GF-D8 (cell line): ENCODE measurements at places on chromosomes 1 and 21.

GRCh38 chr1:3453203-3453761, 1.2 kb upstream of the ARHGEF16 start:
- peak; percentile 31 for DNase-seq

DNA sequence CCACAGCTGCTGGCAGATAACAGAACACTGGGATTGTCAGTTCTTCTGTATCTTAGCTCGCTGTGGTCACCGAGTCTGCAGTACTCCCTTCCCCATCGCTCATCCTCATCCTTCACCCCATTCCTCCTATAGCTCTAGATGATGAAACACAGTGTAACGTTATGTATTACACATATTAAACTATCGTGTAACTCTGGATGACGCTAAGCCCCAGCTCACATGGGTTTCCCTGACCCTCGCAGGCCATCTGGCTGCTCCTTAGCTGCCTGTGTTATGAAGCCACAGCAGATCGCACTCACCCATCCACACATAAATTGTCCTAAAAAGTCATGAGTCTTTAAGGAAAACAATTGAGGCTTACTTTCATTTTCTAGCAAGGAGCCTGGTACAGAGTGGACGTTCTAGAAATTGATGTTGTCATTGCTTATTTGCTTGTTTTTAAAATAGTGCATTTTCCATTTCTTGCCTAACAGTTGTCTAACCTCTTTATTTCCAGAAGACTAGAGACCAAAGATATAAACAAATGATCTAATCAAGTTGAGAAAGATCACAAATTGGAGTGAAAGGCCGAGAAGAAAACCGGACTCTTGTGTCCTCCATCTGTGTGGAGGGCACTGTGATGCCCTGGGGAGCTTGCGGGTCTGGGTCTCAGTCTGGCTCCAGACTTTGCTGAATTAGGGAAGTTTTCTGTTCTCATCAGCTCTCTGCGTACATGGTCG, 24.3 kb upstream of the PCP4 start:
- no peak for DNase-seq

DNA sequence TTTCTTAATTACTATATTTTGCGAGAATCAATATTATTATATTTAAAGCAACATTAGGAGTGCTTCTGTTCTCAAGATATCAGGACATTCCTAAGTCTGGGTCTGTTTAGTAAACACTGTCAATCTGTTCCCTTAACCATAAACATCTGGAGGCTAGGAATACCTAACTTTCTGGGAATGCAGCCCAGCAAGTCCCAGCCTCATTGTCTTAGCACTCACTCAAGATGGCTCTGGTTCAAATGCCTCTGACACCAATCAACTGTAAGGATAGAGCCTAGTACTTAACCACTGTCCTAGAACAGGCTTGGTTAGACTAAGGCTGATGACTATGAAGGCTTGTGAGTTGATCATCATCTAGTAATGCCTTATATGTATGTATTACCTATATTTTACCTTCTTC, 61.5 kb downstream of the TNN start:
- DNase-seq: no peak

- DNase-seq: peak; percentile 32
These were observed 46.3 kb downstream of the IER5 start for GRCh38 chr1:181134543-181135436.

GRCh38 chr1:155304558-155305063, 3.4 kb upstream of the PKLR start:
- no peak for DNase-seq

DNA sequence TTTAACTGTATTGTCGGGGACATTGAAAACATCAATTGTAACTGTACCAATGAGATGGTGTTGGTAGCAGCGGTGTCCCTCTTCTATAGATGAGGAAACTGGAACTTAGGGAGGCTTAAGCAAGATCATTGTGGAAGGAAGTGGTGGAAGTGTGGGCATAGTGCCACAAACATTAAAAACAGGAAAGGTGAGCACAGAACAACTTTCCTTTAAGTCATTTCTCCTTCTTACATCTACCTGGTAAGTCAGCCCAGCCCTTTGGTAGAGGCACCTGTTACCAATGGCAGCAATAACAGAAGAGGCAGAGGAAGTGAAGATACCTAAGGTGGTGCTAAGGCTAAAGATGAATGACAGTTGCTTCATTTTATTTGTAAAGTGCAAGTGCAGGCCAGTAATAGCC, 12.0 kb upstream of the CTSS start:
- peak; percentile 67 for DNase-seq

GRCh38 chr1:159895286-159895685, 4.7 kb downstream of the CFAP45 start:
- DNase-seq: no peak

- DNase-seq: no peak
These were observed 78.6 kb downstream of the MAN1C1 start for GRCh38 chr1:25695090-25695770.

DNA sequence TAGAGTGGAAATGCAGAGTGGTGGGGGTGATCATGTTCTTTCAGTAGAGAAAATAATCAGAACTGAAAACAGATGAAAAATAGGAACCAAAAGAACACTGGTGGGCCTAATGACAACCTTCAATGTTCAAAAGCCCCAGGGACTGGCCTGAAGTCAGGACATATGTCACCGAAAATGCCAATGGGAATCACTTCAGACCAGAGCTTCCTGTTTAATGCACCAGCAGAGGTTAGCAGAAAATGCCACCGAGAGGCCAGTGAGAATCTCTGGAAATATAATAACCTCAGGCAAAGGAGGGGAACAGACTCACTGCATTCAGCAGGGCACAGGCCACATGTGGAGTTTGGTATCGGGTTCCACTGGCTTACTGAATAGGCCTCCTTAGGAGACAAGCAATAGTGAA, 15.9 kb upstream of the CD58 start:
- no peak for DNase-seq

DNA sequence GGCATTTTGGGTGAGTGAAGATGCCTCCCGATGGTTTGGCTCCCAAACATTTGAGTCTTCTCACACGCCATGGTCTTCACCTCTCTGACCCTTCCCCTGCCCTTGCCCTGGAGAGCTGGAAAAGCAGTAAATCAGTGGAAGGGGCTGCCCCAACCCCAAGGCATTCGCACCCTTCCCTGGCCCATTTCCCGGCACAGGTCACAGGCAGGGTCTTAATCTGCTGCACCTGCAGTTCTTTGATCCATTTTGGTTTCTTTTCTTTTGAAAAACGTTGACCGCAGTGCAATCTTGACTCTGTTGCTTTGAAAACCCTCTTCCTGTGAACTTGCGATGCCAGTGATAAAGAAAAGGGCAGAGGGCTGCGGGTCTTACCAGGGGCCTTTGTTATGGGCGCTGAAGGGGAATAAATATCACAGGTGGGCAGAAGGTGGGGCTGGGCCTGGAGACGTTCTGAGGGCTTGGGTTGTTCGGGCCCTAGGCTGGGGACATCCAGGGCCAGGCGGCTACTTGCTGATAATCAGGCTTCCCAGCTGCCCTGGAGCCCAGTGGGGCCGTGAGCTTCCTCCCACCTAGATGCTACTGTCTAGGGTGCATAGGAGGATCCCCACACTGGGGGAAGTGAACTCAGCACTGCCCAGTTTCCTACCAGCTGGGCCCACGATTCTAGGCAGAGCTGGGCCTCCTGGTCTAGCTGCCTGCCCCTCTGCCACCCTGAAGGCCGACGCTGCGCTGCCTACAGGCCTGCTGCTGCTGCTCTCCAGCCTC, 38.6 kb upstream of the EPS8L3 start:
- DNase-seq: no peak

GRCh38 chr21:35504951-35505466, 455.9 kb upstream of the RUNX1 start:
- no peak for DNase-seq

GRCh38 chr1:163773396-163773795, 451.6 kb downstream of the NUF2 start:
- no peak for DNase-seq

- peak; percentile 79 for DNase-seq
These were observed 25.8 kb upstream of the LAPTM5 start for GRCh38 chr1:30783256-30783915.

DNA sequence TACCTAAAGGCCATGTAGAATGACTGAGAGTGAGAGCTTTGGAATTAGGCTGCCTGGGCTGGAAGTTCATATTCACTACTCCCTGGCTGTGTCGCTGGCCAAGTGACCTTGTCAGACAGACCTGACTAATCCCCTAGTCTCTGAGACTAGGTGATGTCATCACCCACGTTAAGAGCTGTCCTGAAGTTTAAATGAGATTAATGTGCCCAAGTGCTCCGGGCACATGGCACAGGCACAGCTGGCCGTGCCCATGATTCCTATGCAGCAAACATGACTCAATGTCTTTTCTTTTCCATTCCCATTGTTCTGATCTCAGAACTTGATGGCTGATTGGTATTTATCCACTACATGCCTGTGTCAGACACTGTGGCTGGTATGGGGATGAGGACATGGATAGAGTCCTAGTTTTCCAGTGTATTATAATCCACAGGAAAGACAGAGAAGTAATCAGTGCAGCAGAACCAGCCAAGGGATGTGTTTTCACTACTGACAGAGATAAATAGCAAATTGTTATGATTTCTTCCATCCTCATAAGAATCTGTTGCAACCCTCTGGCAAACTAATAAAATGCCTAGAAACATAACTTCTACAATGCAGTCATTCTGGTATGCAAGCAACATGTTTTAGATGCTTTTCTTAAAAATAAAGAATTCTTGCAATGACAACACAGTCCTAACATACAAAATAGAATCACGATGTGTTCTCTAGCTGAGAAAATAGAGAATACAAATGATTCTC, 180.9 kb downstream of the PCP4 start:
- no peak for DNase-seq

GRCh38 chr1:8176279-8176678, 141.6 kb upstream of the SLC45A1 start:
- DNase-seq: no peak

GRCh38 chr1:215523906-215524305, 43.2 kb upstream of the KCTD3 start:
- no peak for DNase-seq

DNA sequence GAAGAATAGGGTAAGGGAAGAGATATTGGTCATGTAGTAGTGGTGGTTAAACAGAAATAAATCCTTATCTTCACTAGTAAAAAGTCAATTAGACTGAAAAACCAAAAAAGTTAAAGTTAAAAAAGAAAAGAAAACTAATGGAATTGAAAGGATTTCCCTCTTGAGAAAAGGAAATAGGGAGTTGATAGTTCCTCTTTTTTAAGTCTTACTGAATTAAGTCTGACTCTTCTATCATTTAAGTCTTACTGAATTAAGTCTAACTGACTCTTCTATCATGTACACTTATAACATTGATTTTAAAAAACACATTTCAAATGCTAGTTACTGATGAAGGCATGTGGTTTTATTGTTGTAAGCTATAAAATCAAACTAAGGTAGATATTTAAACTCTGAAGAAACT, 49.5 kb upstream of the TENT5C start:
- peak; percentile 31 for DNase-seq

DNA sequence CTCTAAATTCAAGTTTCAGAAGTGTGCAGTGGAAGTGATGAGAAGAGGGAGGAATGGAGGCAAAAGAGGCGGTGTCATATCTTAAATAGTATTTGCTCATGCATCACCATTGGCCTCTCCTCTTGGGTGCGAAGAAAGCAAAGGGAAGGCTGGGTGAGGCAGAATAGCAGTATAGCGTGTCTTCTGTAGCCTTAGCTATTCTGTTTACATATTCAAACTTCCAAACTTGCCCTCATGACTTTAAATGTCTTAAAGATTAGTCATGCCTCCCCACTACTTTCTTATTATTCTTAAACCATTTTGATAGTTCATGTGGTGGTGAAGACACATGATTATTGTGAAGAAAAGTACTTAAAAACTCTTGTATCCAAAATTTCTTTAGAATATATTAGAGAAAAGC, 104.6 kb upstream of the TENT5C start:
- DNase-seq: no peak

DNA sequence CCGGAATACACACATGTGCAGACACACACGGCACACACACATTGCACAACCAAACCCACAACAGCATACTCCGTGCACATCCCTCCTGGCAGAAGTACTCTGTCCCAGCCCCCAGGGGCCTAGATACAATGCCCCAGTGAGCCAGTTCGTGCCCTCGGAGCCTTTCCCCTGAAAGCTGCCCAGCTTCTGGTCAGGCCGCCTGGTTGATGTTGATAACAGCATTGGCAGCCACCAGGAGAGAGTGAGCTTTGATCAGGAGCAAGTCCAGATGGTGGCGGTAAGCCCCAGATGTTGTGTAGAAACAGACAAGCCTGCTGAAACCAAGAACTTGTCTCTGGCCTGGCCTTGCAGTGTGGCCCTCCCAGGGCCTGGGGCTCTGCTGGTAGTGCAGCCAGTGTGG, 109.1 kb downstream of the GRIK3 start:
- no peak for DNase-seq
